PC-9 (cell line): ENCODE measurements at places on chromosomes 16 and 17. TPM values are rescaled to one million over a fixed set of nuclear protein-coding genes. Genes with fewer than 3 reads are reported as not detected.

The PROCA1 gene
- total RNA-seq: 14.2 and 15.8 TPM in 2 replicates

The ZC3H7A gene
- total RNA-seq: 52.3 and 63.5 TPM in 2 replicates

The HEATR9 gene
- not detected in 2 replicates for total RNA-seq

The SALL1 gene
- total RNA-seq: not detected in 2 replicates

The FZD2 gene
- 50.5 and 61.8 TPM in 2 replicates for total RNA-seq

The SLC38A10 gene
- total RNA-seq: 127 and 130 TPM in 2 replicates

The TP53TG3F gene
- total RNA-seq: not detected in 2 replicates

The NT5M gene
- 6.2 and 9.6 TPM in 2 replicates for total RNA-seq

The HOXB1 gene
- not detected in 2 replicates for total RNA-seq

The SLC2A4 gene
- 1.5 and 1.6 TPM in 2 replicates for total RNA-seq

The GH1 gene
- total RNA-seq: not detected in 2 replicates

The HAPSTR1 gene
- total RNA-seq: 61.1 and 82.8 TPM in 2 replicates

The NECAB2 gene
- total RNA-seq: 0.74 and 1.3 TPM in 2 replicates

The OR1E1 gene
- total RNA-seq: not detected in 2 replicates

The AMFR gene
- total RNA-seq: 89.4 and 132 TPM in 2 replicates

The TBC1D3K gene
- total RNA-seq: not detected in 2 replicates

The CCDC40 gene
- 11.0 and 14.2 TPM in 2 replicates for total RNA-seq

The CACNG1 gene
- not detected in 2 replicates for total RNA-seq

The C17orf67 gene
- total RNA-seq: 4.3 and 6.4 TPM in 2 replicates

The GINS3 gene
- total RNA-seq: 11.3 and 12.4 TPM in 2 replicates

The CEP131 gene
- total RNA-seq: 24.4 and 33.4 TPM in 2 replicates

The ABCA6 gene
- total RNA-seq: not detected in 2 replicates

The AOC2 gene
- 3.7 TPM in 2 replicates for total RNA-seq

The ATP1B2 gene
- total RNA-seq: 0.63 and 0.73 TPM in 2 replicates

The CDH1 gene
- total RNA-seq: 117 and 120 TPM in 2 replicates

The ABCC12 gene
- not detected in 2 replicates for total RNA-seq

The DNAH9 gene
- total RNA-seq: not detected in 2 replicates

The MOSMO gene
- 20.1 and 24.2 TPM in 2 replicates for total RNA-seq

The ACSM2A gene
- not detected in 2 replicates for total RNA-seq

The TNP2 gene
- total RNA-seq: not detected in 2 replicates

The KCNJ18 gene
- not detected in 2 replicates for total RNA-seq

The VPS25 gene
- total RNA-seq: 38.7 and 48.4 TPM in 2 replicates

The TBC1D3G gene
- total RNA-seq: not detected in 2 replicates

The FMNL1 gene
- 12.9 and 18.7 TPM in 2 replicates for total RNA-seq

The CRHR1 gene
- total RNA-seq: not detected in 2 replicates

The SMIM36 gene
- total RNA-seq: not detected in 2 replicates

The EFCAB3 gene
- total RNA-seq: not detected in 2 replicates

The SLC35G6 gene
- not detected in 2 replicates for total RNA-seq

The STAT3 gene
- total RNA-seq: 65.2 and 74.6 TPM in 2 replicates

The GRAPL gene
- 0.37 TPM in 1 of 2 replicates, not detected in the other for total RNA-seq

The WNK4 gene
- 8.3 and 11.9 TPM in 2 replicates for total RNA-seq
